Large intestine (tissue), 12 donors: ENCODE measurements at places on chromosomes 13 and 19.

- DNase-seq: no peak
Observed at GRCh38 chr19:17831419-17831888, 10.1 kb upstream of the INSL3 start.

DNA sequence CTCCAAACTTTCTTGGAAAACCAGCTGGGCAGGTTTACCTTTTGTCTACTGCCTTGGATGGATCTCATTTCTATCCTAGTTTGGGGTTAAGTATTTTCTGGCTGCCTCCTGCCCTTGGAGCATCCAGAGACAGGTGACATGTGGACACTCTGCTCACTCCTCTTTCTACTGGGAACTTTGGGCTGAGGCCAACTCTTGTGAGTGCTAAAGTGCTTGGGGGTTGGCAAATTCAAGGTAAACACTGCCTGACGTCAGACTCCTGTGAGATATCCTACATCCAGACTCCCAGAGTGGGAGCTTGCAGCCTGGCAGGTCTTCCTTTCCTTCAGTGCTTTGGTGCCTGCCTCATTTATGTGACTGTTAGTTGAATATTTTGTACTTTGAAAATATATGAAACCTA, 388.1 kb downstream of the KCNRG start:
- no peak for DNase-seq

DNA sequence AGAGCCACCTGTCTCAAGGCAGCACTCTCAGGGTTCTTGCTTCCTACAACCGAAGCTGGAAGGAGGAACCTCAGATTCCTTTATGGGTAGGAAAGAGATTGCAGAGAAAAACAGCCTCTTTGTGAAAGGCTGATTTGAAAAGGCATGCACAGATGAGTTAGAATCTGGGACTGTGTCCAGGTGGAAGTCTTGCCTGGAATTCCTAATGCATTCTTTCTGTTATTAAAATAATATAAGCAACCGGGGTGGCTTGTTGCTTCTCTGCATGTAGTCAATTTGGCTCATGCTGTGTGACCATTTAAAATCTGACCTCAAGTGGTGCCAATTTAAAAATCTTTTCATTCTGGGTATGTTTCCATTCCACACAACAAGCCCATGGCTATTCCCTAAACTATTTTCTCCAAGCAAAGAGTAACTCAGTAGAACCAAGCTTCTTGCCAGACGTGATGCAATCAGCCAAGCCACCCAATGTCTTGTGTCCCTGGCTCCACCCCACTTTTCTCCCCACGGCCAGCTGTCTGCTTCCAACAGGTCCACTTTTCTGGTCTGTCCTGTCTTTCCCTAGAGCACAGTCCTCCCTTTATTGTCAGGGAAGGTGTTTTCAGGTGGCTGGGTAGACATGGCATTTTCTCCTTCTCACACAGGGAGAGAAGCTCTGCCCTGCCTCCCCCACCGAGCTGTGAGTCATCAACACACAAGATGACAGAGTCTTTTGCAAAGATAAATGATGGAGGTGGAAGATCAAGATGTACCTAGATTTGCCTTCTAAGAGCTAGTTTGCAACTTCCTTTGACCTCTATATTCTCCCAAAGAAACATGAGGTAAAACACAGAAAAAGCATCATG, 394.3 kb downstream of the FOXO1 start:
- no peak for DNase-seq

GRCh38 chr13:91212231-91212630, 135.3 kb upstream of the MIR17HG start:
- DNase-seq: no peak

- DNase-seq: no peak
Observed at GRCh38 chr19:4379383-4380253, 20.7 kb downstream of the SH3GL1 start.

GRCh38 chr19:38670921-38671398, 23.5 kb downstream of the ACTN4 start:
- peak; percentile 85 for DNase-seq

DNA sequence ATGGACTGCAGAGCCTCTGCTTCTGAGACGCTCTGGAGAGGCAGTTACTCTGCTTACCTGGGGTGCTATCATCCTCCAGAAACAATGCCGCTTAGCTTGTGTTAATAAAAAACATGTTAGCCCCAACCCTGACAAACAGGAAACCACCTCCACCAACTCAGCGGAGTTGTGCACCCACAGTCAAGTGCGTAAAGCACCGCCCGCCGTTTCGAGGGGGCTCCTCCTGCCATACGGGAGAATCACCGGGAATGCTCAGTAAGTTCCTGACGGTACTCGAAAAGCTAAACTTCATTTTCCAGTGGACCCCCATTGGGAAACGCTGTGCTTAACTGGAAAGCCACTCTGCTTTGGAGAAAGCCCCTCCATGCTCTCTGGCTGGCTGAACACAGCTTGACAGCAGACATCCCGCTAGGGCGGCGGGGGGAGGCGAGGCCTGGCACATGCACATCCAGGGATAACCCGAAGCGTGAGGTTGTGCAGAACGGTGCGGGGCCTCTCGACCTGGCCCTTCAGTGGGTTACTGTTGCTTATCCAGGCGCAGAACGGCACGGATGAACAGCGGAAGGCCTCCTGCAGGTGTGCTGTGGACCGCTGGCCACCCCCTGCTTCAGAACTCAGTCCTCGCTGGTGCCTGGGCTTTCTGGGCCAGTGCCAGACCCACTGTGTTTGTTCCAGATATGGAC, 17.1 kb downstream of the GAS6 start:
- no peak for DNase-seq

DNA sequence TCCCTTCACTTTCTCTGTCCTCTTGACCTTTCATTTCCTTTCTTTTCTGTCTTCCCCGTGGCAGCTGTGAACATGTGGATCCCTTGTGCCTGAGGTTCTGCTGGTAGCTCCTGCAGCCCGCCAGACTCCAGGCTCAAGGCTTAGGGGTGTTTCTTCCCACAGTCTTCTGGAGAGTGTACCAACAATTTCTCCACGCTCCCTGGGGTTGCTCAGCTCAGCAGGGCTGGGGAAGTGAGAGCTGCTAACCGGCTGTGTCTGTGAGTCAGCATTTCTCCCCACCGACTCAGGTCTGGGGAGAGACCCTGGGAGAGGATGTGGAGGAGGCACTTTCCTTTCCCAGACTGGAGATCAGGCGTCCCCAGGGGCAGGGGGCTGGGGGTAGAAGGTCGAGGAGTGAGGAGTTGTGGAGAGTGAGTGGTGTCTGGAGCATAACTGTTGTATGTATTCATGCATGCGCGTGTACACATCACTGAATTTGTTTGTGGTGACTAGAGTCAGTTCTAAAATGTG, 193.6 kb downstream of the KCNRG start:
- no peak for DNase-seq

- peak; percentile 53 for DNase-seq
Observed at GRCh38 chr13:112997188-112998130, 28.4 kb downstream of the MCF2L start.

GRCh38 chr13:46541210-46541609, 11.8 kb upstream of the LRCH1 start:
- DNase-seq: no peak

DNA sequence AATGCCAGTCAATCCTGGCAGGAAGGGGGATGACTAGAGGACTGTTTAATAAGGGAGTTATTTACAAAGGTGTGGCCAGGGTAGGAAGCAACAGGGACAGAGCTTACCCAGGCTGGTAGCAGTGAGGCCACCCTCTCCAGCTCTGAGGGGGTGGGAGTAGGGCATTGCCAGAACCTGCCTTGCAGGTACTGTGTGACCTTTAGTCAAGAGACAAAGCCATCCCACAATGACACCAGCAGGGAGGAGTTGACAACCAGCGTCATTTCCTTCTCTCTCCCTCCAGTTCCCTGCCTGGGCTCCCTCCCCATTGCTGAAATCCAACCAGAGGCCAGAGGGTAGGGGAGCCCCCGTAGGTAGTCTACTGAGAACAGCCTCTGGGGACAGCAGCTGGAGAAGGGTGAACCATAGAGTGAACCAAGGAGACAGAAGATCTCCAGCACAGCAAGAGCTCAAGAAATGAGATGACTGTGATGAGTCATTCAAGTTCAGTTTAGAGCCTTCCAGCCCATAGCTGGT, 33.3 kb upstream of the SPATA13 start:
- DNase-seq: peak; percentile 88

GRCh38 chr19:29495091-29495490, 30.7 kb upstream of the VSTM2B start:
- DNase-seq: no peak

- no peak for DNase-seq
Observed at GRCh38 chr13:76944456-76944855, 3.9 kb upstream of the ACOD1 start.

DNA sequence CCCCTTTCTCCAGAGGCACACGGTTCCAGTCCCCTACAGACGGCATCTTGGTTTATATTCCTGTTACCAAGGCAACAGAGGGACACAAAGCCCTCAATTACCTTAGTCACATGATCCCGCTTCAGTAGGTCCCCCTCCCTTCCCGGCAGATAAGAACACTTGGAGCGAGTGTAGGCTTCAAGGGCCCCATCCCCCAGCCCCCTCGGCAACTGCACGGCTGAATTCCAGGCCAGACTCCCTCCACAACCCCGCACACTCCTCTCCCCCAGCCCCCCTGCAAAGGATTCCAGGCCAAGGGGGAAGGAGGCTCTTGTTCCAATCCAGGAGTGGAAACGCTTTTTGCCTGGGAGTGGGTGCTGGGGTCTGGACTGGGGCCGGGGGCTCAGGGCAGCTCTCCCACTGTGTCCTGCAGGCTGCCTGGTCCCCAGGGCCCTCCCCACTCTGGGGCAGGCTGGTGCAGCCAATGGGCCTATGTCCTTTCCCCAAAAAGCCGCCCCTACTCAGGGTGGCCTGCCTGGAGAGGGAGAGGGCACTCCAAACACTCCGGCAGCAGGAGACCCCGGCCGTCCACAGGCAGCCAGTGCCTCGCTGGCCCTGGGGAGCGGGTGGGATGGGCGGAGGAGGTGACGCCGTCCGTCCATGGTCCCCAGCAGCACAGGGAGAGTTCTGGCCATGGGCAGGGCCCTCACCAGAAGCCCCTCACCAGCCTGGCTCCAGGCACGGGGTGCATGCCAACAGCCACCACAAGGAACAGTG, 62.6 kb downstream of the MLLT1 start:
- peak; percentile 96 for DNase-seq

DNA sequence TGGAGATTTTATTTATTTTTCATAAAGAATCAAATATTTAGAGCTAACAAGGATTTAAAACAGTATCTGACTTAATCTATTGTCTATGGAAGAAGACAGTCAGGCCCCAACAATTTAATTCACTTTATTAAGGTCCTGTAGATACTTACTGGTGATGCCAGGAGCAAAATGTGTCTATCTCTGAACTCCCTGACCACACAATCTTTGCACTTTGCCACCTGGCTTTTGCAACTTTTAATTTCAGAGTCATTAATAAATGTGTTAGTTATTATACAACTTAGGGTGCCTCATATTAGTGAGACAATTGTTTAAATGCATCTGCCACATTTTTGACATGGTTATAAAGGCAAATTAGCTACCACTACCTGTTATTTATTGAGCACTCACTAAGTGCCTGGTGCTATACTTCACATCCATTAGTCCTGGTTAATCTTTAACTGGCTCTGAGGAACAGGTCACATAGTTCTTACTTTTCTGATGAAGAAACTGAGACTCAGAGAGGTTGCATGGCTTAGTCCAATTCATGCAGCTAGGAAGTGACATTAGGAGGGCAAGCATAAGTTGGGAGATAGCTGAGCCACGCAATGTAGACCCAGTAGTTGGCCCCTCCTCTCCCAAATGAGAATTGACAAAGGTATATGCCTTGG, 297.9 kb downstream of the DCT start:
- peak; percentile 40 for DNase-seq

DNA sequence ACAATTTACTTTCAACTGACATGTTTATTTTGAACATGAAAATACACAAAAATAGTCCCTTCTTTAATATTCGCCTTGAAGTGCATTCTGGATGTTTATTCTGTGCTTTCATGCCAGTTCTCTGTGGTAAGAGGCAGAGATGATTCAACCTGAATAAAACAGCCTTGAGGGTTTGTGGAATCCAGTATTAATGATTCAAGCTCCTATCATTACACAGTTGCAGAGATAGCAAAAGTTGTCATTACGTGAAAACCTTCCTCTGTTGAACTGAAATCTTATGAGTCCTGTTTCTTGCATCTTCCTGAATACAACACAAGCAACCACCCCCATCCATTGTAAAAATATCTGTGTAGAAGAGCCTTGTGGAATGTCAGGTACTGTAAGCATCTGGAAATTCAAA, 142.3 kb upstream of the HTR2A start:
- no peak for DNase-seq

GRCh38 chr13:67554286-67554685, 324.1 kb upstream of the PCDH9 start:
- DNase-seq: no peak

GRCh38 chr13:112967686-112968379, 1.2 kb upstream of the MCF2L start:
- no peak for DNase-seq

DNA sequence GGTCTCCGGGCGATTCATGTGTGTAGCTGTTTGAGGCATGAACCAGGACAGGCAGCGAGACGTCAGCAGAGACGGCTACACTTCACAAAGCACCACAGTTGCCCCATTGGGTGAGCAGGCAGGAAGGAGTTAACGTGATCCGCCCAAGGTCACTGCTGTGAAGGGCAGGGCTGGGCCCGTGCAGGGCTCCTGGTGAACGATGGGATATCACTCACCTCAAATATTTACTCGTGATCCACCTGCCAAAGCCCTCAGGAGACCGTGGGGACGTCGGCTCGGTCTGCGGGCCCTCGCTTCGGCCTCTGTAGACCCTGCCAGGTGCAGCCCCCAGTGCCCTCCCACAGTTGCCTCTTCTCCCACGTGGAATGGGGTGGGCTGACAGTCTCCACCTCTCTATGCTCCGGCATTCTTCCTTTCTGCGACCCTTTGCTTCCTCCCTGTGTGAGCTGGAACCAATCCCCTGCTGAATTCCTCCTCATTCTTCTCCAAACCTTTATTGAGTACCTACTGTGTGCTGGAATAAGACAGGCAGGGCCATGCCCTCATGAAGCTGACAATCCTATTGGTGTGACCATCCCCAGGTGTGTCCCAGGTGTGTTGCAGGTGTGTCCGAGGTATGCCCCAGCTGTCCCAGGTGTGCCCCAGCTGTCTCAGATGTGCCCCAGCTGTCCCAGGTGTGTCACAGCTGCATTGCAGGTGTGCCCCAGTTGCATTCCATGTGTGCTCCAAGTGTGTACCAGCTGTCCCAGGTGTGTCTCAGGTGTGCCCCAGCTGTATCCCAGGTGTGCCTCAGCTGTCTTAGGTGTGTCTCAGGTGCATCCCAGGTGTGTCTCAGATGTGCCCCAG, 2.0 kb upstream of the GRK1 start:
- DNase-seq: no peak

DNA sequence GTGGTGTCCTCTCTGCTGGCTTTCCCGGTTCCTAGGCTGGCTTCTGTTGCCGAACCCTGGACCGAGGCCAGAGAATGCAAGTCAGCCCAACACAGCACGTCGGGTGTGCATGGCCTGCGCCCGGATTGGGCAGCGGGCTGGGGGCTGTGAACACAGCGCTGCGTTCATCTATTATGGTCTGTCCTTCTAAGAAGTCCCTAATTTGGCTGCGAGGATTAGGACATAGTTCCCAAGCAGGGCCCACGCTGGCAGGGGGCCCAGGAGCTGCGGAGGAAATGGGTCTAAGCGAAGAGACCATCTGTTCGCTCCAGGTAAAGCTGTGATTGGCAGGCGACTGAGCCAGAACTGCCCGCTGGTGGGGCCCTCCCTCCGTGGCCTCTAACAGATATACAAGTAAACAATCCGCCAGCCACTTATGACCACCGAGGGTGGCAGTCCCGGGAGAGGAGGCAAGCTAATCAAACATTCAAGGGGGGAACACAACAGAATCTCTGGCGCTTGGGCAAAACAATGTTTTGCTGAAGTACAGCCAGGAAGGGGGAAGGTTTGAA, 6.0 kb downstream of the SYCE2 start:
- peak; percentile 67 for DNase-seq

GRCh38 chr19:52948025-52948770, 14.5 kb downstream of the ZNF816 start:
- no peak for DNase-seq
